Activated CD4-positive, alpha-beta T cell treated with anti-CD3 and anti-CD28 coated beads, Interleukin-2, amount 50 U/mL, for 48 hours (primary cell): ENCODE measurements at places on chromosomes 16 and 17.

GRCh38 chr17:75590849-75591721 lies 3.5 kb downstream of the MYO15B start:
- DNase-seq, result no peak

GRCh38 chr17:72562615-72563188 lies 441.9 kb downstream of the SOX9 start:
- no peak for DNase-seq

DNA sequence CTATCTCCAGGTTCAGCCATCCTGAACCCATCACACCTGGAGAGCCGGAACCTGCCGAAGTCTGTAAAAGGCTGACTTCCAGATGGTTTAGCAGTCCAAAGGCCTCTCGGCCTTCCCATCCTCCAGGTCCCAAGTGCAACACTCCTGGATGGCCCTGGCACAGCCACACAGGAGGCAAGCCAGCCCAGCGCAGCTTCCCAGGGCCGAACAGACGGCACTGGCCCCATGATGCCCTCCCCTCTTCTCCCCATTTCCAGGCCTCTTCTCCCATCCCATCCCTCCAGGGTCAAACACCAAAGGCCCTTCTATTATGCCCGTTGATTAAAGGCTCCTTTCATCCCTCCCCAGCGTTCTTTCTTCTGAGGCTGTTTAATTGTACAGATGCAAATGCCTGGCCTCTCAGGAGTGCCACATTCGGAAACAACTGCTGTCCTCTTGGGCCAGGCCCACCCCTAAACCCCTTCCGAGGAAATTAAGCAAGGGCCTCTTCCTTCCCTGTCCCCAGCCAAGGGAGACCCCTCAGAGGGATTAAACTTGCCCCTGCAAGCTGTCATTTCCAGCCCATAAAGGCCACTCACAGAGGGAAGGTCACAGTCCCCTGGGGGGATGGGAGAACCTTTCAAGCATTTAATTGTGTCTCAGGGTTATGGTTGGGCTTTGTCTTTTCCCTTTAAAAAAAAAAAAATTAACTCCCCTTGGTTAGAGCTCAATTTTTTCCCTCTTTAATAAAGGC lies 30.8 kb downstream of the AXIN2 start:
- DNase-seq, result no peak

GRCh38 chr17:52276381-52277008 lies 118.0 kb upstream of the CA10 start:
- no peak for DNase-seq

DNA sequence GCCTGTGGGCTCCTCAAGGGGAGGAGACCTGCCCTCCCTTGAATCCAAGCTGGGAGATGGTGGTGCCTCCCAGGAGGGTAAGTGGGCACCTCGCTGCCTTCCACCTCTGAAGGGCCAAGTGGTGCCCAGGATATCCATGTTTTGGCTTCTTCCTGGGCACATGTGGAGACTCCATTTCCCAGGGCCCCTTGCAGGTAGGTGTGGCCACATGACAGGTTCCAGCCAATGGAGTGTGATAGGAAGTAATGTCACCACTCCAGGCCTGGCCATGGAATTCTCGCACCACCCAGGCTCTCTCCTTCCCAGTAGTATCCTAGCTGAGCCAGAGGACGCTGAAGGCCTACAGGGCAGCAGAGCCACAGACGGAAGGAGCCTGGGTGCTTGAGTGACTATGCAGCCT lies 17.6 kb upstream of the PEMT start:
- DNase-seq, result no peak

DNA sequence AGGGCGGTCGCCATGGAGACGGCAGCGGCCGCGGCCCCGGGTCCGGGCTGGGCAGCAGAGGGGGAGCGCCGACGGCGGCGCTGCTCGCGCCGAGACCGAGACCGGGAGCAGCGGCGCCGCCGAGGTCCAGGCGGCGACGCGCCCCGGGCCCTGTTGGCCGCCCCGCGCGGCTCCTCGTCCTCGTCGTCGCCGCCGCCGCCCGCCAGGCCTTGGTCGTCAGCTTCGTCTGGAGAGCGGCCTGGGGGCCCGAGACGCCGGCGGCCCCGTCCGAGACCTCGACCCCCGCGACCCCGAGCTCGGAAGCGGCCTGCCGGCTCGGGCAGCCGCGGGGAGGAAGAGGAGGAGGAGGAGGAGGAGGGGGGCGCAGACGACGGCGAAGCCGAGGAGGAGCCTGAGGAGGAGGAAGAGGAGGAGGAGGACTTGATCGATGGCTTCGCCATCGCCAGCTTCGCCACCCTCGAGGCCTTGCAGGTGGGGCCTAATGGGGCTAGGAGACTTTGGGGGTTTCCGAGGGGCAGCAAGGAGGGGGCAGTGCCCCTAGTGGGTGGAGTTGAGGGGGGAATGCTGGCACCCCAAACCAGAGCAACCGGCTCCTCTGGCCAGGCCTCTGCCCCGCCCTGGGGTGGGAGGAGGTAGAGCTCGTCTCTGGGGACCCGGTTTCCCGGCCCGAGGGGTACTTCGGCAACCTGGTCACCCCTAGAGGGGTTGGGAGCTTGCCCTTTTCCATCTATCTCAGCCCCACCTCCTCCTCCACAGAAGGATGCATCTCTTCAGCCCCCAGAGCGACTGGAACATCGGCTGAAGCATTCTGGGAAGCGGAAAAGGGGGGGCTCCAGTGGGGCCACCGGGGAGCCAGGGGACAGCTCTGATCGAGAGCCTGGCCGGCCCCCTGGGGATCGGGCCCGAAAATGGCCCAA lies 1.5 kb downstream of the FBRS start:
- peak; percentile 47 for DNase-seq

DNA sequence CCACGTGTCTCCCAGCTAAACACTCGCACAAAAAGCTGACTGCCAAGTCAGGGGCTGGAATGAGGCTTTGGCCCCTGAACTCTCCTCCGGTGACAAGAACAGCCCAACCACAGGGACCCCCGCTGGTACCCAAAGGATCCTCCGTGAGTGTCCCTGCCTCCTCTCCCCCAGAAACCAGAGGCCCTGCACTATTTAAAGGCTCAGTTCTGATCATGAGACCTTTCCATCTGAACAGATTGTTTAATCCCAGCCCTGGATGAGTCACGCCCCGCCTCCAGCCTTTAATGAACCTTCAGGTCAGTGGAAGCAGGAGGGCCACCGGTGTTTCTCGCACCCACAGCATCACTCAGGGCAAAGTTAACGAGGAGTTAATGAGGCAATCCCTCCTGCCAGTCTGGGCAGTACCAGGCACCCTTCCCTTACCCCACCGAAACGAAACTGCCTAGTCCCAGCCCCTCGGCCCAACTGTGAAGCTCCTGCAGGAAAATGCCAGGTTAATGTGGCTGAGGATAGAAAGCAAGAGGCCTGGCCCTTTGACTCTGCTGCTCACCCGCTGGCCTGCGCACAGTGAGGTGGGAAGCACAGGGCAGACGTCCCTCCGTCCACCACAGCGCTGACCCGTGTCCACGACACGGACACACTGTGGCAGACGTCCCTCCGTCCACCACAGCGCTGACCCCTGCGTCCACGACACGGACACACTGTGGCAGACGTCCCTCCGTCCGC lies 32.4 kb downstream of the TIMM22 start:
- DNase-seq, result no peak

DNA sequence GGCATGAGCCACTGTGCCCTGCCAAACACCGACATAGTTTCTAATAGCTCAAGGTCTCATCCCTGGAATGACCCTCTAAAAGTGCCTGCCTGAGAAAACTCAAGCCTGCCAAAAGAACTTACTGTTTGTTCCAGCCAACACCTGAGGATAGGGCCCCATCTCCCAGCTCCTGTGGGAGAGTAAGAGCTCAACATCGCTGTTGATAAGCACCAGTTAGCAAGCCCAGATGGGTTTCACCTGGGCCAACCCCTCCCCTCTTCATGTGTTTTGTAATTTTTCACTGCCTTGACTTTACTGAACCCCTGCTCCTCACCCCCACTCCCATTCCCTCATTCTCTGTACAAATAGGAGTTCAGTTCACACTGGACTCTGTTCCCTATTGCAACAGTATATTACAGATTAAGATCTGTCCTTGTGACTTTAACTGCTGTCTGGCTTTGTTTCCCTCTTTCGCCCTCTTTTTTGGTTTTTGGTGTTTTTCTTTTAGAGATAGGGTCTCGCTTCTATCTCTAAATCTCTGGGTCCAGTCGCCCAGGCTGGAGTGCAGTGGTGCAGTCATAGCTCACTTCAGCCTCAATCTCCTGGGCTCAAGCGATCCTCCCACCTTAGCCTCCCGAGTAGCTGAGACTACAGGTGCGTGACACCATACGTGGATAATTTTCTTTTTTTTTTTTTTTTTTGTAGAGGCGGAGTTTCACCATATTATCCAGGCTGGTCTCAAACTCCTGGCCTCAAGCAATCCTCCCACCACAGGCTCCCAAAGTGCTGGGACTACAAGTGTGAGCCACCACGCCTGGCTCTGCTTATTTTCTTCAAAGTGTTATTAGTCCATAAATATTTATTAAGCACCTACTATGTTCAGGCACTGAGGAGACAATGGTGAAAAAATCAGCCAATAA lies 12.3 kb downstream of the NUPR1 start:
- no peak for DNase-seq

- no peak for DNase-seq
These were observed 20.9 kb downstream of the HSD11B2 start for GRCh38 chr16:67451704-67452435.

DNA sequence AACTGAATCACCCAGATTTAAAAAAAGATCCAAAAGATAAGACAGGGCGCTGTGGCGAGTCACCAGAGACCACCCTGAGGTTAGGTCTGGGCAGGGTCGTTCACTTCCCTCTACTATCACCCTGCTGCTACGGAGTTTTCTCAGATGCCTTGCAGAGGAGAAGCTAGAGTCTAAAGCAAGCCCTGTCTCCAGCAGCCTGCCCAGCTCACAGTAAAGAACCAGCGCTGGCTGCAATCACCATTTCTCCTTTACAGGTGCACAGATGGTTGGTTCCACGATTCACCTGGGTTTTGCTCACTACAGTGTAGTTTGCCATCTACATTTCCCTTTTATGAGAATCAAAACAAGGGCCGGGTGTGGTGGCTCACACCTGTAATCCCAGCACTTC lies 71.3 kb downstream of the SRCIN1 start:
- DNase-seq, result no peak

DNA sequence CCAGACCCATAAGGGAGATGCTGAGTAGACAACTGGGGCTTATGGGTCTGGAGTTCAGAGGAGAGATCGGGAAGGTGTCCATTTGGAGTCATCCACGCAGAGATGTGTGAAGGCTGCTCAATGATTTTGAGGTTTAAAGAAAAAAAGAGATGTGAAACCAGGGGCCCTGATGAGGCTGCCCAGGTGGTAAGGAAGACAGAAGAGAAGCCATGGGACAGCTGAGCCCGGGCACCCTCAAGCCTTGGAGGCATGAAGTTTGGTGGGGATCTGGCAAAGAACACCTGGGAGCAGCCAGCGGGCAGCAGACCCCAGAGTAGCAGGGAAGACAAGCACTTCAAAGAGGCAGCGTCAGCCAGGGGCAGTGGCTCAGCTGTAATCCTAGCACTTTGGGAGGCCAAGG lies 20.8 kb upstream of the MYO15B start:
- DNase-seq, result no peak

GRCh38 chr17:35890774-35891155 lies 10.6 kb upstream of the CCL5 start:
- no peak for DNase-seq

GRCh38 chr16:18805257-18805773 lies 4.0 kb upstream of the ARL6IP1 start:
- no peak for DNase-seq

GRCh38 chr17:15309793-15310192 lies 31.6 kb downstream of the TEKT3 start:
- DNase-seq, result no peak

DNA sequence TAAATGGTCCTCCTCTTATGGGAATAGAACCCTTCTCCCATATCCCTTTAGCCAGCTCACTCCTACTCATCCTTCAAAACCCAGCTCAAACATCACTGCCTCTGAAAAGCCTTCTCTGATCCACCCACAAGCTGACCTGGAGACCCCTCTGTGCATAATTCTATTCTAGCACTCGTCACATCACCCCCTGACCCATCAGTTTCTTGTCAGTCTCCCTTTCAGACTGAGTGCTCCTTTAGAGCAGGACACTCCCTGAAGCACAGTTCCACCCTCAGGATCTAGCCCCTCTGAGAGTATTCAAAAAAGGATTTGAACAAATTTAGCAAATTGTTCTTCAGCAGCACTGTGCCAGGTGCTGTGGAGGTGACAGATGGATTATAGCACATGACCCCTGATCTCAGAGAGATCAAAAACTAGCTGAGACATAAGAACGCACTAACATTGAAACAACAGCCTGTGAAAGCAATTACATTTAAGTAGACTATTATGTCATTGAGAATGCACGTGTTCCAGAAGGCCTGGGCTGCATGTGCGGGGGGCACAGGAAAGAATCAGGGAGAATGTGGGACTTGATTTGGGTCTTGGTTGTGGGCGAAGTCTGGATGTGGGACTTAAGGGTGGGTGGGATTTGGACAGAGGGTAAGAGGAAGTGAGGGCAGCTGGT lies 43.5 kb downstream of the MRPS23 start:
- no peak for DNase-seq

DNA sequence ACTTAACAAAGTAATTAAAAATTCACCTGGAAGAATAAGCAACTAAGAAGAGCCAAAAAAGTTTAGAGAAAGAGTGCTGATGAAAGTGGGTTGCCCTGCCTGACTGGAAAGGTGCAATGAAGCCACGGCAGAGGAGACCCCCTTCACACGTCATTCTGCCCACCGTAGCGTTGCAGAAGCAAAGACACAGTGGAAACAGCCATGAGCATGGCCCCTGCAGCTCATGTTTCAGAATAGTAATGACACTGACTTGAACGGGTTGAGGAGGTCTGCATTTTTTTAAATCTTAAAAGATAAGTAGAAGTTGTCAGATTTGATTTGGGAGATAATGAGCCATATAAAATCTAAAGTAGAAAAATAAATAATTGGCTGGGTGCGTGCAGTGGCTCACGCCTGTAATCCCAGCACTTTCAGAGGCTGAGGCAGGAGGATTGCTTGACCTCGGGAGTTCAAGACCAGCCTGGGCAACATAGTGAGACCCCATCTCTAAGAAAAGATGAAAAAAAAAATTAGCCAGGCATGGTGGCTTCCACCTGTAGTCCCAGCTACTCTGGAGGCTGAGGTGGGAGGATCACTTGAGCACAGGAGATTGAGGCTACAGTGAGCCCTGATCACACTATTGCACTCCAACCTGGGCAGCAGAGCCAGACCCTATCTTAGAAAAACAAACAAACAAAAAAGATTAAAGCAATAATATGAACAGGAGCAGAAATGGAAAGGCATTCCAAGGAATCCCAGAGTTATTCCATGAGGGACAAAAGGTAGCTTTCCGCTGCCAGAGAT lies 184.6 kb downstream of the LGALS9B start:
- DNase-seq, result no peak

- DNase-seq, result no peak
These were observed 13.0 kb downstream of the ALOX12B start for GRCh38 chr17:8074554-8074953.

DNA sequence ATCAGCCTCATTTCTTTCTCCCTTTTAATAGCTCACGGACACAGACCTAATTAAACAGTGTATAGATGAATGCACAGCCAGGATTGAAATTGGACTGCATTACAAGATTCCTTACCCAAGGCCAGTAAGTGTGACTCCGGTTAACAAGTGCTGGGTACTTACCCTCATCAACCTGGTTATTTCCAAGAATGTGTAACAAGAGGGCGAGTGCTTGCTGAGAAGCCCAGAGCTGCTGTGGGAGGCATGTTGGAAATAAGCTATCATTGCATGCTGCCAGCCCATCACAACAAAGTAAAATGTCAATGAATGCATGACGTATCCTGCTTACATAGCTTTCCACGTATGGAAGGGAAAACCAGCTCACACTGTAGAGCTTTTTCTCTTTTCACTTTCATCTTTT lies 19.5 kb downstream of the LYRM1 start:
- DNase-seq, result no peak

- no peak for DNase-seq
These were observed 189.9 kb downstream of the ZFHX3 start for GRCh38 chr16:72857834-72858664.
